ENCODE measurements at places on chromosomes 11 and 22. TPM values are rescaled to one million over a fixed set of nuclear protein-coding genes. Genes with fewer than 3 reads are reported as not detected.
A peak's percentile ranks its signal among the peaks of the same experiment; 100 is the strongest.

DNA sequence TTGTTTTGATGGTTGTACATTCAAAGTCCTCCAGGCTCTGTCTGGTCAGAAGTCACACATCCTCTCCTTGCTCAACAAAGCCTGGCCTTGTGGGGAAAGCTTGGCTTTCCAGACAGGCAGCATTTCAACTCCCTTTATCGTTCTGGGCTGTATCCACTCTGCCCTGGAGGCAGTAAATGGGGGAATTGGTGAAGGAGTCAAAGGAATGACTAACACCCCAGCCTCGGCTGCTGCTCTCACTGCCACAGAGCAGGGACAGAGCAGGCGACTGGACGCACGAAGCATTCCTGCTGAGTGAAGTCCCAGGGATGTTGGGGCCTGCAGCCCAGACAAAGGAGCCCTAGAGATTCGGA lies 52.8 kb downstream of the WNT11 start:
- DNase-seq: no peak

IGLL1 gene
- 0.28 TPM for polyA plus RNA-seq

- no peak for DNase-seq
These were observed 44.6 kb upstream of the KLHL35 start for GRCh38 chr11:75477614-75477935.

DNA sequence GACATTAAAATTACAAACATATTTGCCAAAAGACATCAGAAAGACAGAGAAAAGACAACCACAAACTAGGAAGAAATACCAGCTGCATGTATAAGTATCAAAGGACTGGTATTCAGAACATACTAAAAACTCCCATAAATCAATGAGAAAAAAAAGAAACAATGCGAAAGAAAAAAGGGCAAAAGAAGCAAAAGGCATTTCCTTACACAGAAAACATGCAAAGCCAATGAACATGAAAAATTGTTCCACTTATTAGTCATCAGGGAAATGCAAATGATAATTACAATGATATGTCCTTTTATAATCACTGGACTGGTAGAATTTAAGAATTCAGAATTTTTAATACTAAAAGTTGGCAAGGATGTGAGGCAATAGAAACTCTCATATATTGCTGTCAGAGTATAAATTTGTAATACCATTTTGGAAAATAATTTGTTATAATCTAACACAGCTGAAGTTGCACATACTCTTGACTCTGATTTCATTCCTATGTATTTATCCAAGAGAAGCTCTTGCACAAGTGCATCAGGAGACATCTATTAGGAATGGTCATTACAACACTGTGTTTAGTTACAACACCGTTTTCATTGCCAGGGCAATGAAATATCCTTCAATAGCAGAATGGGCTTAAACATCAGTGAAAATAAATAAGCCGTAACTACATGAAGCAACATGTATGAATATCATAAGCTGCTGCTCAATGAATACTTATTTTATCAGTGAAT lies 279.7 kb downstream of the SWAP70 start:
- DNase-seq: no peak

DNA sequence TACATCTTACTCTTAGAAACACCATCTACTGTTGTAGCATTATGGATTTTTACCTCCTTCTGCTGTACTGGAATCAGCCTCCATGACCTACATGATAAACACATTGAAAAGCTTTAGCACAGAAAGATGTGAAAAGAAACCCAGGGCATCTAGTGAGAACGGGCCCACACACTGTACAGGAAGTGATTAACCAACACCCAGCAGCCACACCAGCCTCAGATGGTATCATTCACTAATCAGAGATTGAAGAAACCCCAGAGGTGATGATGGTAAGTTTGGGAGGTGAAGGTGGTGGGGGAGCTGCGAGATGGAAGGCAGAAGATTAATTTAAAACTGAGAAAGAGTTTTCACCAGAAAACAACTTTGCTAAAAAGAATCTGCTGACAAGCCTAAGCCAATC lies 46.1 kb downstream of the RASSF10 start:
- no peak for DNase-seq

DNA sequence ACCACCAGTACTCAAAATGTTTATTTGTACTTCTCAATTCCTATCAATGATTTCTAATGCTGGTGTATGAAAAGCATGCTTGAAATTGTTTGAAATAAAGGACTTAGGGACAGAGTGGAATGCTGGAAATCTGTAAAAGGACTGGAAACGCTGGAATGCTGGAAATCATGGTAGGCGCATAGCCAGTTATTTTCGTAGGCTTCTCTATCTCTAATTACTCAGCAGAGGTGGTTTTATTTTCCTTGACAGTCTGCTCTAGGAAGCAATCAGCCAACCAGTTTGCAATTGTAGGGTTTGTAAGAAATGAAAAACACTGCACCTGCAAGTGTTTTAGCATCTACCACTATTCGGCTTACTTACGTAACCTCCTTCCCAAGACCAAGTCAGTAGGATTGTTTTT lies 788 bp downstream of the LIN7C start:
- no peak for DNase-seq

GRCh38 chr11:122248131-122248530 lies 132.1 kb upstream of the BLID start:
- no peak for DNase-seq

GRCh38 chr11:64252003-64252872 lies 908 bp downstream of the PLCB3 start:
- no peak for DNase-seq

MAJIN gene
- polyA plus RNA-seq: 0.76 TPM

- no peak for DNase-seq
These were observed 5.9 kb downstream of the USP2 start for GRCh38 chr11:119375337-119376196.

DNA sequence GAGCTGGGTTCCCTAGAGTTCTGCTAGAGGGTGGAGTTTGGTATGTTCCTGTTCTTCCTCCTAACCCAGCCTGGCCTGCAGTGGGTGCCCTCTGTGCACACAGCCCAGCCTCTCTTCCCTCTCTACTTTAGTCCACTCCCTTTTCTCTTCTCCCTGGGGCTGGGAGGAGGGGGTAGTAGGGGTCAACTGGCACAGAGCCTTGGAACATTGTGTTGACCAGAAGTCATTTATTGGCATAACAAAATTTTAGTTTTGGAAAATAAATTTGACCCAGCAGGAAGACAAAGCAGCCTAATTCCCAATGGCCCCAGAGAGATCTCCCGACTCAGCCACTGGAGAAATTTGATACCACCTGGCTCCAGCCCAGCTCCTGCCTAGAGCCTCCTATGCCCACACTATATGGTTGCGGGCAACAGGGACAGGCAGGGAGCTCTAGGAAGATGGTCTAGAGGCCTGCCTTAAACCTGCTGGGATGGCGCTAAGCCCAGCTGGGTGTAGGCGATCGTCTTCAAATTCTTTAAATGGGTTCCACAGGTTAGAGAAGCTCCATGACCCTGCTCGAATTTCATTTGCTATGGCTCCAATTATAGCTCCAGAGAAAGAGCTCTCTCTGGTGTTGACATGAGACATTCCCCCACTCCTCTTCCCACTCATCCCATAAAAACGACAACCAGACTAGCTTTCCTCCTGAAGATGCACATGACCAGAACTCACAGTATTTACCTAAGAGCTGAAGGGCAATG lies 9.9 kb downstream of the PCSK7 start:
- no peak for DNase-seq

GRCh38 chr22:36611241-36611976 lies 82.4 kb upstream of the EIF3D start:
- DNase-seq: no peak

DNA sequence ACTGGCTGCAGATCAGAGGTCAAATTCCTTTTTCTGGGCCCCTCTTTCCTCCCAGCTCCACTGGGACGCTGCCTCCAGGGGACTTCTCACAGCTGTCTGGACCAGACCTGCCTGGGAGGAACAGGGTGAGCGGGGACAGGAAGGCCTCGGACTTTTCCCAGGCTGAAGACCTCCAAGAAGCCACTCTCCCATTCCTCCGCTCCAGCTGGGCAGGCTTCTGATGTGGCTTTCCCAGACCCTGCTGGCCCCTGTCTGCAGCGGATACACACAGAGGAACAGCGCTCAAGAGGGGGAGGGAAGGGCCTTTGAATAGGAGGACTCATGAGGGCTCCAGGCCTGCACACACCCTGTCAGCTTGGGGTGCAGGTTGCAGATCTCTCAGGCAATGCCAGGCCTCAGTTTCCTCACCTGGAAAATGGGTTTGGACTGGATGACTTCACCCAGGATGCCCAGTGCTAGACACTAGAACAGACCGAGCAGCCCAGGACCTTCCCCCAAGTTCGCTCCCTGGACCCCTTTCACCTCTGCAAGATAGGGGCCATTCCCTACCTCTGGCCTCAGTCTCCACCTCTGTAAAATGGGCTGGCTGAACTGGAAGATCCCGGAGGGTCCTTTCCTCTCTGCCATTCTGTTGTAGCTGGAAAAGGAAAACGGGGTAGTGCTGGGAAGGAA lies 36.6 kb downstream of the MB start:
- no peak for DNase-seq

P4HA3 gene
- polyA plus RNA-seq: 0.86 TPM

SAAL1 gene
- polyA plus RNA-seq: 42.6 TPM

GRIK4 gene
- 1.4 TPM for polyA plus RNA-seq

SCT gene
- polyA plus RNA-seq: 2.0 TPM

DNA sequence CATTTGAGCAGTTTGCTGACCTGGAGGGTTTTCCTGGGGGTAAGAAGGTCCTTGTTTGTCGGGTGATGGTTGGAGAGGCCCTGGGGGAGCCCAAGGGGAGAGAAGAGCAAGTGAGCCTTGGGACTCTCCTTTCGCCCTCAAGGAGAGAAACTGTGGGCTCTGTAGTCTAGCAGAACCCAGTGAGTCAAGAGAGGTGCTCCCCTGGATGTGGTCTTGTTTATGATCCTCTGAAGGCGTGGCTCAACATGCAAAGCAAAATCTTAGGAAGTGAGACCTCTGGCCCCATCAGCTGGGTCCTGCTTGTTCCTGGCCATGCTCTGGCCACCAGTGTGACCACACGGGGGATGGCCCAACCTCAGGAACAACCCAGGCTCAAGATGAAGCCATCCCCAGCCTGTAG lies 66.5 kb upstream of the ALX4 start:
- DNase-seq: no peak

- no peak for DNase-seq
These were observed 10.3 kb downstream of the MRGPRF start for GRCh38 chr11:69002570-69003231.

GRCh38 chr22:39170825-39171622 lies 18.5 kb upstream of the CBX7 start:
- peak; percentile 66 for DNase-seq

GRCh38 chr11:67372321-67372992 lies 941 bp downstream of the CLCF1 start:
- DNase-seq: no peak

APOL4 gene
- 11.3 TPM for polyA plus RNA-seq

KREMEN1 gene
- polyA plus RNA-seq: 23.3 TPM

SLC22A12 gene
- polyA plus RNA-seq: 11.3 TPM

GRCh38 chr11:8706673-8707432 lies 24.3 kb downstream of the RPL27A start:
- DNase-seq: no peak

GRCh38 chr22:24592851-24593558 lies at the start of gene LRRC75B:
TSS of gene LRRC75B (minus strand) at chr22:24593073. CDS start at chr22:24593039, 34 bp downstream.
- DNase-seq: no peak

GRCh38 chr11:131683666-131684065 lies 313.3 kb downstream of the NTM start:
- DNase-seq: no peak

NXPE2 gene
- 0.26 TPM for polyA plus RNA-seq

- DNase-seq: no peak
These were observed 333.3 kb downstream of the GUCY1A2 start for GRCh38 chr11:106684944-106685343.

GRCh38 chr11:69348414-69349235 lies 54.7 kb downstream of the MYEOV start:
- no peak for DNase-seq

DNA sequence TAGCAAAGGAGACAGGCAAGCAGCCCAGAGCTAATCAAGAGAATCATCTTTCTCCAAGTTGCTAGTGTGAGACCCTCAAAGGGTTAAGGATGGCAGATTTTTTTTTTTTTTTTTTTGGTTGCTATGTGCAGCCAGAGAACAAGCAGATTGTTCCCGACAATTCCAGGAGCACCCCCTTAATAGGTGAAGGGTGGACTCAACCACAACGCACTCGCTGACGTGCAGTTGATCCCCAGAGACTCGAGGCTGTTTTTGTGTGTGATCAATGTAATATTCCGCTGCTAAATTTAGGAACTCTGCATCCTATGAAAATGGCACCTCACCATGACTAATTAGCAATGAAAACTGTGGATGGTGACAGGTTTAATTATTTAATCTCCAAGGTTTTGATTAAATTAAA lies 789.0 kb downstream of the KCNA4 start:
- no peak for DNase-seq

- DNase-seq: no peak
These were observed 47.9 kb upstream of the RFPL3 start for GRCh38 chr22:32309585-32310251.

SCGB2A2 gene
- polyA plus RNA-seq: not detected

DNA sequence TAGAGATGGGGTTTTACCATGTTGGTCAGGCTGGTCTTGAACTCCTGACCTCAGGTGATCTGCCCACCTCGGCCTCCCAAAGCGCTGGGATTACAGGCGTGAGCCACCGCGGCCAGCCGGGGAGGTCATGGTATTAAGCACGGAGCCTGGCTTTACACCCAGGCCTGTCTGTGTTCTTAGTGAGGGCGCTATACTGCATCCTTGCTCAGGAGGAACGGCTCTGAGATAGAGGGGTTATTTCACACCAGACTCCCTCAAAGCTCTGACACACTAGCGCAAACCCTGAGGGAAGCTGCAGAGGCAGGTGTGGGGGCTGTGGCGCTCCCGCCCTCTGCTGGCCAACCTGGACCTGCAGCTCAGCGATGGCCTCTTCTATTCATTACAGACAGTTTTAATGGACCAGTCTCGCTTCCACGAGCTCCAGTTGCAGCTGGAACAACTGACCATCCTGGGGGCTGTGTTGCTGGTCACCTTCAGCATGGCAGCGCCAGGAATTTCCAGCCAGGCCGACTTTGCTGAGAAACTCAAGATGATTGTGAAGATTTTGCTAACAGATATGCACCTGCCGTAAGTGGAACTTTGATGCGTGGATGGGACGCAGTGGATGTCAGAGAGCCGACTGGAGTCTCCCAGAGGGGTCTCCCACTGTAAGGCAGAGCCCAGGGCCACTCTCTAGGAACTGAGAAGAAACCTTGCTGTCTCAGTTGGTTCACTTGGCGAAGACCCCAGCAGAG lies 26.2 kb downstream of the TCP11L1 start:
- peak; percentile 49 for DNase-seq
